ENCODE measurements at places on chromosomes 12 and 14.

- DNase-seq: no peak
These were observed 36.3 kb upstream of the PPP1CC start for GRCh38 chr12:110778833-110779577.

GRCh38 chr14:96083667-96084320 is 44.6 kb downstream of the C14orf132 start:
- DNase-seq: no peak

GRCh38 chr12:117069926-117070900 is 29.0 kb downstream of the TESC start:
- DNase-seq: no peak

DNA sequence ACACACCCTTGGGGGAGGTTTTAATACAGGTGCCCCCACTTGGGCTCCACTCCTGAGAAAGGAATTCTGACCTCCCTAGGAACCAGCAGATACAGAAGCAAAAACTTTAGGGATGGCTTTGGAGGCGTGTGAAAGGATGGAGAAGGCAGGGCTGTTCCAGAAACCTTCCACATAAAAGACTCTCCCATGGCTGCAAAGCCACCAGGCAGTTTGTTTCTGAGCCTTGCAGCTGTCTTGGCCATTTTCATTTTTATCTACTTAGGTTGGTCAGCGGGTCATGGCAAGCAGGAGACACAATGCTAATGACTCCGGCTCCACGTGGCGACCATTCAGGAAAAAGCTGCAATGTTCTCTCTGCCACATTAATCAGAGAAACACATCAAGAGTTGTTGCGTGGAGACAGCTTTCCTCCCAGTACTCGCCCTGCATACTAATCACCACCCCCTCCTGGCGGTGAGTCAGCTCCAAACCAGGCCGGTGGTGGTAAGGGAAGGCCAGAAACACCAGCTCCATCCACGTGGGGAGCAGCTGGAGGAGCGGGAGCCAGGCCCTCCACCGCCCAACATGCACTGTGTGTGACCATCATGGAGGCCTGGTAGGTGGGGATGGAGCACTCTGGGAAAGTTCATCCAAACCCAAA is 30.9 kb upstream of the IRF2BPL start:
- DNase-seq: no peak

DNA sequence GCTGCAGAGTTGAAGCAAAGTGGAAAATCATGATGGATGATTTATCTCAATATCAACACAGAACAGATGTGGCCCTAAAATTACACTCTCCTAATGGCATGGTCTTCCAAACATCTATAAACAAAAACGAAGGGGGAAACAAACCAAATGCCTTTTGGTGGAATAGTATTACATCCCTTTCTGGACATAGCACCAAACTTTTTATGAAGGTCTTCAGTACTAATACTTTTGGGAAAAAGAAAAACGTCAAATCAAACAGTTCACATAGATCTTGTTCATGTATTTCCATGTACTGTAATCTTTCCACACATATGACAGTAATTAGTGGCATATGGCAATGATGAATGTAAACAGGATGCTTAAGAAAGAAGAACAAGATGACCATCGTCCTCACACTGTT is 22.9 kb upstream of the ANAPC7 start:
- DNase-seq: no peak

DNA sequence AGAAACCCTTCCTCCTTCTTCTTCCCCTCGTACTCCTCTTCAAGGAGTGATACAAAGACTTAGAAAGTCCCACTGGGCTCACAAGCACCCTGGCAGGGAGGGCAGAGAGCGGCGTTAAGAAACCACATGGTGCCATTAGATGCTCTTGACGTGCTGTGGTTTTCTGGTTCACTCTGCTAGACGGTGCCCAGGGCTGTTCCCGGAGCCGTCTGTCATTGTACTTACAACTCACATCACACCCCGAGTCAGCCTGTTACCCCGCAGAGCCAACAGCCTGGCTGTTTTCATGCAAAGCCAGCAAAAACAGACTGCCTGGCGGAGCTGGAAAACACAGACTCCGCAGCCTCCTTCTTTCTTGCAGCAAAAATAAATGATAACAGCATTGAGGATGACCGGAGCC is 232.6 kb upstream of the TBX3 start:
- DNase-seq: no peak

DNA sequence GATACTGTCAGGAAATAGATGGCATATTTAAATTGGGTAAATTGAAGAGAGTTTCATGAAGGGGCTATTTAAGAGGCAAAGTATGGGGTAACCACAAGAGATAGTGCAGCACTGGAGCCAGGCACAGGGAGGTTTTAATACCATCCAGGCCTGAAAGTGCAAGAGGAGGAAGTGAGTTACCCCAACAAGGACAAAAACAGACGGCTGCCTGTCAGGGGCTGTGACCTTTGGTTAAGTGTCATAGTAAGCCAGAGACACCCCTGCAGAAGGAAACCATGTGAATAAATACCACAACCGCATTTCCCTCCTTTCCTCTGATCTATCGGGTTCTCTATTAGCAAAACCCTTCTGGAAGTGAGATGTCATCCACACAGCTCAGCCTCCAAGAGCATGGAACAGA is 122.0 kb upstream of the DHRS4 start:
- DNase-seq: no peak

GRCh38 chr12:62660756-62661155 is 194.1 kb downstream of the MON2 start:
- no peak for DNase-seq

DNA sequence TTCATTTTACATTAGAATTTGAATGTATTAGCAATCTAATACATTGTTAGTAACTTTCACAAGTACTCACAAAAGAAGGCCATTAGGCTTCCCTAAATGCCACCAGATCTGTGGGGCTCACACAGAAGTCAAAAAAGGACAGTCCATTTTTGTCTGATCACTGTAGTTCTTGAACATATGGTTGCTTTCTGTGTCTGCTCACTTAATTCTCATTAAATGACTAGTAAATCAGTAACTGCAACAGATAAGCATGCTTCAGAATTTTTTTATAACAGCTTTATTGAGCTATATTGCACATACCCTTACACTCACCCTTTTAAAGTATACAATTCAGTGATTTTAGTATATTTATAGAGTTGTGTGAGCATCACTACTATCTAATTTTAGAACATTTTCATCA is 71.4 kb downstream of the DENND5B start:
- DNase-seq: no peak

DNA sequence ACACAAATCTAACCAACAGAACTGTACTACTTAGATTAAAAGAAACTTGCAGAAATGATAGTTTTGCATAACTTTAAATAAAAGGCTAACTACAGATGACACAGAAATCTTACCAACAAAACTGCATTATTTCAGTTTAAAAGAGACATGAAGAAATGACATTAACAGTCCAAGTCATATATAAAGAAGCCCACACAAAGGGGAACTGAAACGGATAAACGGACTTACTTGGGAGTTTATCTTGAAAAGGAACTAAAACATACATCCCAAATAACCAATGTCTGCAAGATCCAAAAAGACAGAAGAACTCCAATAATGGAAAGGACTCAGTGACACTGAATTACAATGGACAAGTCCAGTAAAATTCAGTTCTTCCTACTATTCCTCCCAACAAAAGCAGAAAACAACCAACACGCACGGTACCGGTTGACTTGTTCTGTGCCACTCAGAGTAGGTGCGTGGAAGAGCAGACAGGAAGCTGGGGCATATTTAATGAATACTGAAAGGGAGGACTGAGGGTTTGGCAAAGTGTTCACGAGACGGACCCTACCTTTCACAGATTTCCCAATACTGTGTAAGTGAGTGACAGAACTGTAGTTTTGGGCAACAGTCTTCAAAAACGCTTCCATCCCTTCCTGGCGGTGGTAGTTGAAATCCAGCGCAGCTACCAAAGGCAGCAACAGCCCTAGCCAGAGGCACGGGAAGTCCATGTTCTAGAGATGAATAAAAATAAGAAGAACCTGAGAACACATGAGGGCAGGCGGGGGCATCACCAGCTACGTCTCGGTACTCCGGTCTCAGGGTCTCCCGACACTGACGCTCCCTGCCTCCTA is 627 bp downstream of the CPM start:
- no peak for DNase-seq

- no peak for DNase-seq
These were observed 51.6 kb downstream of the RPS6KA5 start for GRCh38 chr14:91008759-91009409.

- peak; percentile 2 for DNase-seq
These were observed 169.9 kb downstream of the KIF21A start for GRCh38 chr12:39272871-39273655.

- no peak for DNase-seq
These were observed at the start of gene DHRS2 for GRCh38 chr14:23636317-23637211. Gene DHRS2 (plus strand): TSS chr14:23636364. CDS start chr14:23638865, 2,501 bp downstream.

GRCh38 chr12:50579757-50580267 is 75.0 kb downstream of the DIP2B start:
- no peak for DNase-seq

- no peak for DNase-seq
These were observed 6.4 kb downstream of the NGB start for GRCh38 chr14:77264466-77265186.

- DNase-seq: no peak
These were observed 60.9 kb downstream of the NUBPL start for GRCh38 chr14:31622060-31622459.

DNA sequence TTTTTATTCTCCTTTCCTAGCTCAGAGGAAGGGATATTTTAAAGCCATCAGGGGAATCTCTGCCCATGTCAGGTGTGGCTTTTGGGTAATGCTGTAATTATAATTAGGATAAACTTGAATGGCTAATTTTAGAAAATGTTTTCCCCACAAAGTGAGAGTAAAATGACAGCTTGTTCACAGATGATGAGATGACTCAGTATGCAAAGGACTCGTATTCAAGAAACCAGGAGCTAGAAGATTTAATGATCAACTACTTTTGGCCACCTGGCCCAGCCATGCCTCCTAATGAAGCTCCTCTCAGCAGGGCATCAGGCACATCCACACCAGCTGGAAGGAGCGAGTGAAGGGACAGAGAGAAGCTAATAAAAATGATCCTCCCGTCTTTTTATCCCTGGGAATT is 29.0 kb upstream of the PLEKHG7 start:
- DNase-seq: no peak

- no peak for DNase-seq
These were observed 57.9 kb upstream of the FICD start for GRCh38 chr12:108457006-108457733.

DNA sequence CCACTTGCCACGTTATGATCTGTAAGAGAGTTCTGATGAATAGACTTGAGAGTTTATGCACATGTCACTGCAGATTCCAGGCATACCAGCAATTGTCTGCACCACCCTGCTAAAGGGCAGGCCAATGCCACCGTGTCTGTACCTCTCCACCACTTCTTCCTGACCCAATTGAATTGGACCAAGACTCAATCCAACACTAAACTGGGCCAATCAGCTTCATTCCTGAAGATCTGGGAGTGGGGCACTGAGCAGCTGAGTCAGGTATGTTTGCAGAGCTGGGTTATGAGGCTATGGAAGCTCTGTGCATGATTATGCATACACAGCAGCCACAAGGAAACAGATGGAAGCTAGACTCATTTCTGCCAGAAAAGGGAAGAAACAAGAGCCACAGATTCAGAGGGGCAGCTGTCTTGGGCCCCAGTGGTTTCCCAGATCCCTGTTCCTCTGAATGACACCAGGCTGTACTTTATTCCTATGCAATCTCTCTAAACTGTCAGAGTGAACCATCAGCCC is 28.0 kb downstream of the DAO start:
- no peak for DNase-seq

- no peak for DNase-seq
These were observed 18.6 kb downstream of the TSPAN8 start for GRCh38 chr12:71139153-71139735.

DNA sequence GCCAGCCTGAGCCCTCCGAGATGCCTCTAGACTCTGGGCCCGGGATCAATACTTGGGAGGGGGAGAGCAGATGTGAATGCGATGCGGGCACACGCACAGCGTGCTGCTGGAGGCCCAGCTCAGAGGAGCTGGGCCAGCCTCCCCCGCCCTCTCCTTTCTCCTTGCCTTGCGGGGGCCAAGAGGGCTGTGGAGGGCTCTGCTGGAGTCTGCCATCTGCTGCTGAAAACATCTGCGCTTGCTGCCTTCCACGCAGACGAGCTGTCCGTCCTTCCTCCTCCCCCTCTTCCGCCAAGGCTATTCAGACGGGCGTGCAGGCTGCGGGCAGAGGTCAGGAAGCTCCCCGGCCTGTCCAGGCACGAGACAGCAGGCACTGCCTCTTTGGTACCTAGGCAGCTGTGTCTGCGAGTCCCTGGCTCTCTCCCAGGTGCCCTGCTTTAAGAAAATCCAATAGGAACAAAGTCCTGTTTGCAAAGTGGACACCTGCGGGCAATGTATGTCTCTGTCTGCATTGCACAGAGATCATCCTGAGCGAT is 75.2 kb downstream of the SPRING1 start:
- no peak for DNase-seq

- DNase-seq: no peak
These were observed 78.2 kb downstream of the GAS2L3 start for GRCh38 chr12:100651694-100652093.

DNA sequence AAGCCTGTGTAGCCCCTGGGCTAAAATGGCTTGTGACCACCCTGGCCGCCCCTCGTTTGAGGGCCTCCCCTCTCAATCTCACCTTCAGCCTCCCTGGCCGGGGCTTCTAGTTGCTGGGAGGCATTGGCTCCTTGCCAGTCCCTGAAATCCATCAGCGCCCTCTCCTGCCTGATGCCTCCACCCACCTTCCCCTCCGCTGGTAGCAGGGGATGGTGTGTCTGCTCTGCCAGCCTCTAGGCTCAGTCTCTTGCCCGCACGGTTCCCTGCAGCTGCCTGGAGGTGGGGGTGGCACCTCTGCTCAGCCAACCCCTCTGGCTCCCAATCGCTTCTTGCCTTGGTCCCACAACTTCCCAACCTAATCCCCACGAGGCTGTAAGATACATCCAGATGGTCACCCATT is 167.9 kb downstream of the PHETA1 start:
- no peak for DNase-seq

DNA sequence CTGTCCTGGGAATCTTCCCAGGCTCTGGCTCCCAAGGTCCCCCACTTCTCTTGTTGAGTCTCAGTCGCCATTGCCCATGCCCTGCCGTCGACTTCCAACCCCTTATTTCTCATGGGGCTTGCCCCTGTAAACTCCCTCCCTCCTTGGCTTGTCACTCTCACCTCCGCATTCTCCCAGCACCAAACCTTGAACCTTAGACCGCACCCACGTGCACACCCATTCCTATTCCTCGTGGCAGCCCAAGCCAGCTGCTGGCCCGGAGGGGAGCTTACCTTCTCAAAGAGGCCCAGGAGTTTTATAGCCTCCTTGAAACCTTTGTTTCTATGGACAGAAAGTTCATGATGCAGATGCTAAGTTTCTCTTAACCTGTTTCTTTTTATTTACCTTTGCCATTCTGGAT is 4.6 kb downstream of the JDP2 start:
- DNase-seq: no peak

- DNase-seq: no peak
These were observed 99.6 kb downstream of the ANO6 start for GRCh38 chr12:45315462-45315861.

DNA sequence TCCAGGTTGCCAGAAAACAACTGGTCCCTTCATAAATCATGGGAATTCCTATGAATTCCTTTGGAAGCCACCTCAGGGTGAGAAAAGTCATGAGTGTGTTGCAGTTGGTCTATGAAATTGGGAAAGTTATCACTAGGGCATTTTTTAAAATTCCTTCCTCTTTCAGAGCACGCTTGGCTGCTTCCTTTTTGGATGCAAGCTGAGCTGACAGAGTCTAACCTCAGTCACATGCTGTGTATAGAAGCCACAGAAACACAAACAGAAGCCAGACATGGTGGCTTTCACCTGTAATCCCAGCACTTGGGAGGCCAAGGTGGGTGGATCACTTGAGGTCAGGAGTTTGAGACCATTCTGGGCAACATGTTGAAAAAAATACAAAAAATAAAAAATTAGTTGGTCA is 21.7 kb upstream of the HELB start:
- DNase-seq: no peak

Data from stimulated activated CD4-positive, alpha-beta T cell treated with anti-CD3 and anti-CD28 coated beads, Interleukin-12 subunit alpha, Interleukin-12 subunit beta, amount 100 ng/mL, for 24 hours (primary cell).